WERI-Rb-1 (cell line): ENCODE measurements at places on chromosomes 3 and 15.

DNA sequence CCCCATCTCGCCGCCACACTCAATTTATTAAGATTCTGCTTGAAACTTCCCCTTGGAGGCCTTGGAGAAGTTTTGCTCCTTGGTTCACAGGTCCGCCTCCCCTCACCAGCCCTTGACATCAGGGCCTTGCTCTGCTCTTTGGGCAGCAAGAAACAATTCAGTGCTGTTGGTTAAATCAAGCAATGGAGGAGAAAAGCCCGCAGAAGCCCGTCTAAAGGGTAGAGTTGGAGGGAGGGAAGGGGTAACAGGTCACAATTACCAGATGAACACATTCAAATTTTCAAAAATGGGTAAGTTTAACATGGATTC is 429 bp downstream of the PARP9 start:
- no peak for DNase-seq

DNA sequence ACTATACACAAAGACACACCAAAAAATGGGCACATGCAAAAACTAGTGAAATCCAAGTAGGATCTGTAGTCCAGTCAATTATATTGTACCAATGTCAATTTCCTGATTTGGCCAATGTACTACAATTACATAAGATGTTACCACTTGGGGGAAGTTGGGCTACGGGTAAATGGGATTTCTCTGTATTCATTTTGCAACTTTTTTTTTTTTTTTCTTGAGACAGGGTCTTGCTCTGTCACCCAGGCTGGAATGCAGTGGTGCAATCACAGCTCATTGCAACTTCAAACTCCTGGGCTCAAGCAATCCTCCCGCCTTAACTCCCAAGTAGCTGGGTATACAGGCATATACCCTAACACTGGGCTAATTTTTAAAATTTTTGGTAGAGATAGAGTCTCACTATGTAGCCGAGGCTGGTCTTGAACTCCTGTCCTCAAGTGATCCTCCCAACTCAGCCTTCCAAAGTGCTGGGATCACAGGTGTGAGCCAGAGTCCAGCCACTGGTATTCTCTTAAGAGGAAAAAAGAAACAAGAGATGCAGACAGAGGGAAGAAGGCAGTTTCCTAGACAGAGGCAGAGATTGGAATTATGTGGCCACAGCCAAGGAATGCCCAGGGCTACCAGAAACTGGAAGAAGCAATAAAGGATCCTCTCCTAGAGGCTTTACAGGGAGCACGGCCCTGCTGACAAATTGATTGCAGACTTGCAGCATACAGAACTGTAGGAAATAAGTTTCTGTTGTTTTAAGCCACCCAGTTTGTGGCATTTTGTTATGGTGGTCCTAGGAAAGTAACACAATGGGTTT is 33.3 kb downstream of the TFDP2 start:
- no peak for DNase-seq

GRCh38 chr15:76337059-76337695 is 604 bp downstream of the ISL2 start:
- DNase-seq: peak; percentile 21

DNA sequence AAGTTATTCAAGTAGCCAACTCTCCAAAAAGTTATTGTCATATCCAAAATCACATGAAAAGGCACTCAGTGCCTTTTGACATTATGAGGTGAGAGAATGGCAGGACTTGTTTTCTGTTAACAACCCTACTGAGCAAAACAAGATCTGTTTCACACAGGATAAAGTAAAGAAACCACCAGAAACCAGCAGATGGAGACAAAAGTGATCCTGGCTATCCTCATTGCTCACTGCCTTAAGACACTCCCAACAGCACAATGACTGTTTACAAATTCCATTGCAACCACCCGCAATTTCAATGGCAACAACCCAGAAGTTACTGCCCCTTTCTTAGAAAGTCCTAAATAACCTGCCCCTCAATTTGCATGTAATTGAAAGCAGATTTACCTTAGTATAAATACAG is 352.6 kb upstream of the NDN start:
- no peak for DNase-seq

DNA sequence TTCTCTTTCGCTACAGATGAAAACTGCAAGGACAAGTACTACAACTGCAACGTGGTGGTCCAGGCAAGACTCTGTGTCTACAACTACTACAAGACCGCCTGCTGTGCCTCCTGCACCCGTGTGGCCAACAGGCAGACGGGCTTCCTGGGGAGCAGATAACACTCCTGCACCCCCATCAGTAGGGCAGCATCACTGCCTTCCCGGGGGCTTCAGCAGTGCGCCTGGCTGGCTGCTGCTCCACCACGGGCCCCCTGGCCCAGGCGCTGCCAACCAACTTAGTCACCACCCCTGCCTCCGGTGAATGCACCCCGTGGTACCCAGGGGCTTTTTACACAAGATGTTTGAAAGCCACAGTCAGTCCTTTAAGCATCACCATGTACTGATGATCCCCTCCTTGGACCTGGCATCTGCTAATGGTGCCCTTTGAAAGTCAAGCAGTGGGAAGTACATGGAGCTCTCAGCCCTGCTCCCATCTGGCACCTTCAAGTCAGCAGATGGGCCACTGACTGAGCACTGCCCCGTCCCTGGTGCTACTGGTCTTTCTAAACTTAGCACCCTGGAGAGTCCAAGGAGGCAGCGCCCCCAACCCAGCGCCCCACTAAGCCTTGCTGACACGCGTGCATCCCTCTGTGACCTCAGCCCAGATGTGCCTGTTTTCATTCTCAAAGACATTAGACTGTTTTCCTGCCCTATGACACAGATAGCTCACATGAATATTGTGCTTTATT is 33.0 kb upstream of the NR2E3 start:
- peak; percentile 50 for DNase-seq

- DNase-seq: no peak
Observed at GRCh38 chr15:57100136-57100539, 181.7 kb downstream of the TCF12 start.

- no peak for DNase-seq
Observed at GRCh38 chr3:52245322-52246263, at the start of gene PPM1M. Gene PPM1M, plus strand, starts transcription at chr3:52245759. Its CDS starts 66 bp downstream, at chr3:52245825.
